ENCODE measurements at places on chromosomes 2 and 18. TPM values are rescaled to one million over a fixed set of nuclear protein-coding genes. Genes with fewer than 3 reads are reported as not detected.

- no peak for DNase-seq
Measured at GRCh38 chr2:8543383-8544170, 138.3 kb upstream of the ID2 start.

Gene ZBTB7C
- 14.7 TPM for polyA plus RNA-seq

DNA sequence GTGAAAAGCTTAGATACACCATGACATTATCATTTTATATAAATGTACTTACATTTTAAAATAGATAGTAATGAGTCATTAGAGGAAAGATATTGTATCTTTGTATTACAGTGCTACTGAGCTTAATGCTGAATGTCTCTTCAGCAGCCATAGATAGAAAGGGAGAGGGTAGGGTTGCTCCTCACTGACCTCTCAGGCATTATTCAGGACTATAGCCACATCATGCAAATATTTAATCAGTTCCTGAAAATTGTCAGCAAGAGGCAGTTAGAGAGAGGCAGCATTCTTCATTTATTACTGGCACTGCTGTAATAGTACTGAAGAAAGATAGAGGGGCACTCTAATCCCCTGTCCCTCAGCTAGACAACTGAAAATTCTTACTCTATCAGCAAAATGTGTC, 242.0 kb upstream of the TANK start:
- no peak for DNase-seq

GRCh38 chr2:48483506-48483905, 46.4 kb upstream of the STON1 start:
- DNase-seq: no peak

Gene ZNF407
- 10.9 TPM for polyA plus RNA-seq

Gene RASGRP3
- polyA plus RNA-seq: 24.8 TPM

Gene KLHL30
- 0.18 TPM for polyA plus RNA-seq

GRCh38 chr18:58844871-58845270, 19.8 kb upstream of the ZNF532 start:
- DNase-seq: no peak

- DNase-seq: no peak
Measured at GRCh38 chr2:44972771-44973535, 31.5 kb downstream of the SIX3 start.

DNA sequence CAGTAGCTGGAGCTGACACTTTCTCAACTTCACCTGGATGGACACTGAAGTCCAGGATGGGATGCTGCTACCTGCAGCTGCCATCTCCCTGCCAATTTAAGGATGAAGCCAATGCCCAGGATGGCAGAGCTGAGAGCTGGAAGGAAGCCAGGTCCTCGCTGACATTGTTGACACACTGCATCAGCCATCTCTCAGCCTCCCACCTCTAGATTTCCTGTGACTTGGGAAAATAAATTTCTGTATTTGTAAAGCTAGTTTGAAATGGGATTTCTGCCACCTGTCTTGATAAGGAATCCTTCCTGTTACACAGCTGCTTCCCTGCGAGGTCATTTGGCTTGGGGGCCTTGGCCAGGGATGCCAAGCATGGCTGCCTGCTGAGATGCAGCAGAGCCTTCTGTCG, 43.5 kb downstream of the KCTD1 start:
- DNase-seq: no peak

GRCh38 chr2:42792087-42792582, 248 bp downstream of the HAAO start:
- DNase-seq: no peak

GRCh38 chr2:221753401-221753800, 181.3 kb upstream of the EPHA4 start:
- no peak for DNase-seq

DNA sequence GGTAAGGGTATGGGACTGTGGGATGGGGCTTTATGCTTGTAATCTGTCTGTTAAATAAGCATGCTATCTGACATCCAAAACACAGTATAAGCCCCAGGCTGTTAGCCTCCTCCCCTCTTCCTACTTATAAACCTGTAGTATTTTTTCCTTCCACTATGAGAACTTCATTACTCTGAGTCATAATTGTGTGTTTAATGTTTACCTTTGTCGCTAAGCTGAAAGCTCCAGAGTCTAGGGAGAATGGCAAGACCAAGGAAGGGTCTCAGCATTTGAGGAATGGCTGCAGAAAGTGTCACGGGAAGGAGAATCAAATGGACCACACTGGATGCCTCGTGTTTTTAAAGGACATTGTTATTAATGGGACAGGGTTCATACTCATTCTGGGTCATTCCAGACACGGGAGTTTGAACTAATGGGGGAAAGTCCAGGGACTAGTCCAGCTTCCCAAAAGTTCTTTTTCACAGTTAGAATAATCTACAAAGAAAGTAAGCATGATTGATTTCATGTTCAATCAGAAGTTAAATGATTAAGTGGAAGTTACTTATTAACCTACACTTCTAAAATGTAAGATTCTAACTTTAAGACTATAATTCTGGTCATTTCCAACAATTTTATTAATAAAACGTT, 292.2 kb downstream of the AFF3 start:
- no peak for DNase-seq

Gene GRHL1
- 4.7 TPM for polyA plus RNA-seq

DNA sequence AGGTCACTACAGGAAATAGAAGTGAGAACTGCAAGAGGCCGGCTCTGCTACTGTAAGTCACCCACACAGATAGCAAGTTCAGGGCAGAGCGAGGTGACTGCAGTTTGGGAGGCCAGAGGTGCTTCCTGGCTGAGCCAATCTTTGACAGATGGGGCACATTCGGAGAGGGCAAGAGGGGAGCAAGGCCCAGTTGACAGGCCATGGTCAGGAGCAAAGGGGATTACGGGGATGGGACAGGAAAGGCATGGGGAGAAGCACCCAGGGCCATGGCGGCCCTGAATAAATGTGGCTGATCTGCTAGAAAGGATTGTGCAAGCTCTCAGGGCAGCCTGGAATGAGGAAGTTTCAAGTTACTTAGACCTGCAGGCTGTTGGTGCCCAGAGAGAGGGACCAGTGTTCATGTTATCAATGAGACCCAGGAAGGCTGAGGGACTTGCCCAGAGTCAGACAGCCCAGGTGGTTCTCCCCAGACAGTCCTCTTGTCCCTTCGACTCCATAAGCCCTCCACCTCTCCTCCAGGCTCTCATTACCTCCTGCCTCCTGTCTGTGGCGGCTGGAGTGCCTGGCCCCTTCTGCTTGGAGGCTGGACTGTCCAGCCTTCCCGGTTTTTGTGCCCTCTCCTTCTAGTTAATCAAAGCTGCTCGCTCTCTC, 123.3 kb downstream of the CTIF start:
- DNase-seq: no peak

Gene DCDC2C
- polyA plus RNA-seq: 0.31 TPM

DNA sequence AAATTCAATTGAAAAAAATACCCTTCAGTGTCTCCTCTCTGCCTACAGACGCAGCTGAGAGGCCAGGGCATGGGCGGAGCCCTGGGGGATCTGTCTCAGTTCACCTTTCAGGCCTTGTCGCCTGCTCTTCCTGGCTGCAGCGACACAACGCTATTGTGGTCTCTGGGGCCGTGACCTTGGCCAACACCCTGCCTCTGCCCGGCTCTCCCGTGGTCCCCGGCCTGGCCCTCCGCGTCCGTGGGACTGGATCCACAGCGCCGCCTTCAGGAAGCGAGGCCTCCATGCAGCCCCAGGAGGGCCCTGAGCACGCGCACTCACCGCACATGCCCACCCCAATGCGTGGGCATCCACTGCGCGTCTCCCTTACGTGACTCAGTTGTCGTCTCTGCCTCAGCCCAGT, 81.1 kb downstream of the MRPS9 start:
- no peak for DNase-seq

All from right renal cortex interstitium (tissue), 3 donors.